ENCODE measurements at places on chromosomes 12 and 14. TPM values are rescaled to one million over a fixed set of nuclear protein-coding genes. Genes with fewer than 3 reads are reported as not detected.
A peak's percentile ranks its signal among the peaks of the same experiment; 100 is the strongest.

Gene APOF
- total RNA-seq, result not detected

- H3K27ac ChIP-seq, result no peak overlapping the region
- H3K4me3 ChIP-seq, result no peak overlapping the region
- H3K36me3 ChIP-seq, result no peaks in the 10 kb centered on the region
- peaks cover 10% of the 10 kb centered on the region for H3K4me1 ChIP-seq
- H3K27me3 ChIP-seq, result peaks cover 46% of the 10 kb centered on the region
Measured at GRCh38 chr12:559906-560455, 100.2 kb downstream of the B4GALNT3 start.

- peaks cover 10% of the 10 kb centered on the region for H3K27me3 ChIP-seq
- H3K4me3 ChIP-seq, result no peak overlapping the region
- peaks cover 10% of the 10 kb centered on the region for H3K36me3 ChIP-seq
- no peak for DNase-seq
- H3K4me1 ChIP-seq, result no peaks in the 10 kb centered on the region
Measured at GRCh38 chr14:78576437-78577166, 406.4 kb downstream of the NRXN3 start.

Gene RPL36AL
- 145 TPM for total RNA-seq

DNA sequence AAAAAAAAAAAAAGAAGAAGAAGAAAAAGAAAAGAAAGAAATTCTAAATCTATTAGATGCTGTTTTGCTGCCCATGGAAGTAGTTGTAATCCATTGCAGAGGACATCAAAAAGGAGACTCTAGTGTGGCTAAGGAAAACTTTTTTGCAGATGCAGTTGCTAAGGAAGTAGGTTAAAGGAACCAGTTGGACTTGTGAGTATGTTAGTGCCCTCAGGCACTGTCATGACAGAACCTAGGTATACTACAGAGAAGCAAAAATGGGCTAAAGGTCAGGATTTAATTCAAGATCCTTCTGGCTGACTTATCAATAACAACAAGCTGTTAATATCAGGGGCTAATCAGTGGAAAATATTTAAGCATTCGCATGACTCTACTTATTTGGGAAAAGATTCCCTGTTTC is 1571.6 kb upstream of the FLRT2 start:
- no peak overlapping the region for H3K27ac ChIP-seq
- no peaks in the 10 kb centered on the region for H3K27me3 ChIP-seq
- DNase-seq, result no peak
- H3K4me3 ChIP-seq, result no peak overlapping the region

- no peak overlapping the region for H3K4me3 ChIP-seq
- H3K36me3 ChIP-seq, result peaks cover 11% of the 10 kb centered on the region
- peaks cover 2% of the 10 kb centered on the region for H3K27me3 ChIP-seq
- peak; percentile 25 for DNase-seq
Measured at GRCh38 chr12:3700861-3701260, 52.0 kb downstream of the CRACR2A start.

Gene STXBP6
- total RNA-seq, result 16.8 TPM

DNA sequence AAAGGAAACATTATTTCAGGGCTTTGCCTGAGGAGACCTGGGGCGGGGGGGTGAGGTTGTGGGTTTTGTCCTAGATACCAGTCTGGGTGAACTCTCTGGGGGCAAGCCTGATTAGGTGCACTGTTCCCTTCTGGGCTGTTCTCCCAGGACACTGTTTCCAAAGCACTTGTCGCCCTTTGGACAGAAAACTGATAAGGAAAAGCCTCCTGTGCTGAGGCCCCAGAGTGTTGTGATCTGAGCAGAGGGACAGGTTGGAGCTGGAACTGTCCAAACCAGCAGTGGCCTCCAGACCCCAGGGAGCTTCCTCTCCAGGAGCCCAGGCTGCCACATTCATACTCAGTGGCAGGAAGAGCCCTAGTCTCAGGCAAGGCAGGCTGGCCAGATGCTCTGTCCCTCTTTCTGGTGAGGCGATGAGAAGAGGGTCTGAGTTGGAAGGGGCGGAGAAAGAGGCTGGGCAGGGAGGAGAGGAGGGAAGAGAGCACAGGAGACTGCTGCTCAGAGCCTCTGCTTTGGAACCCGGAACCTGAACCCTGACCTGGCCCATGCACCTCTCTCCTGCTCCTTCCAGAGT is 1.9 kb downstream of the GALNT16 start:
- H3K4me1 ChIP-seq, result peaks cover 27% of the 10 kb centered on the region
- H3K4me3 ChIP-seq, result no peak overlapping the region
- H3K27me3 ChIP-seq, result peaks cover 21% of the 10 kb centered on the region
- H3K27ac ChIP-seq, result no peak overlapping the region
- DNase-seq, result no peak

- no peaks in the 10 kb centered on the region for H3K4me1 ChIP-seq
- no peak overlapping the region for H3K4me3 ChIP-seq
- DNase-seq, result no peak
- peaks cover 2% of the 10 kb centered on the region for H3K27me3 ChIP-seq
Measured at GRCh38 chr14:80117876-80118275, 93.4 kb downstream of the DIO2 start.

- no peak for DNase-seq
Measured at GRCh38 chr12:21718403-21718802, 56.1 kb downstream of the KCNJ8 start.

- no peaks in the 10 kb centered on the region for H3K36me3 ChIP-seq
- H3K4me1 ChIP-seq, result peaks cover 14% of the 10 kb centered on the region
- no peak overlapping the region for H3K27ac ChIP-seq
- H3K4me3 ChIP-seq, result no peak overlapping the region
Measured at GRCh38 chr12:125187148-125187745, 122.0 kb downstream of the AACS start.

GRCh38 chr12:124506145-124506831 is 61.1 kb downstream of the NCOR2 start:
- peak overlapping the region; percentile 82 for H3K27ac ChIP-seq
- peaks cover 7% of the 10 kb centered on the region for H3K36me3 ChIP-seq
- no peaks in the 10 kb centered on the region for H3K27me3 ChIP-seq
- H3K4me3 ChIP-seq, result peak overlapping the region; percentile 74
- peaks cover 84% of the 10 kb centered on the region for H3K4me1 ChIP-seq

Gene CDKN3
- total RNA-seq, result 56.5 TPM

Gene INHBC
- not detected for total RNA-seq

DNA sequence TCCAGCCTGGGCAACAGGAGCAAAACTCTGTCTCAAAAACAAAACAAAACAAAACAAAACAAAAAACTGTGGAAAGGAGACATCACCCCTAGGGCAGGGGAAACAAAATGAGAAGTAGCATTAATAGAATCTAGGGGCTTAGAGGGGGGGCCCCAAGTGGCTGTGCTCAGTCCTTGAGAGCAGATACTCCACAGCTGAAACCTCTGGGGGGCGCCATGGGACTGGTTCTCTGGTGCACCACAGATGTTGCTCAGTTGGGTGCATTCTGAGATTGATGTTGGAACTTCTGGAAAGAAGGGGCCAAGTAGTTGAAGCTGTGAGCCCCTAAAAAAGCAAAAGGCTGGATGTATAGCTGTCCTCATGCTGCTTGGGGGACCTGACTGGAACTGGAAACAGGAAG is 11.8 kb upstream of the SYNE2 start:
- H3K36me3 ChIP-seq, result 0 out of 2 replicates have a peak, but pooled peaks cover 6% of the 10 kb centered on the region
- H3K27ac ChIP-seq, result no peak overlapping the region
- DNase-seq, result no peak
- no peaks in the 10 kb centered on the region for H3K4me1 ChIP-seq

Gene ADAM20
- total RNA-seq, result 0.09 TPM

DNA sequence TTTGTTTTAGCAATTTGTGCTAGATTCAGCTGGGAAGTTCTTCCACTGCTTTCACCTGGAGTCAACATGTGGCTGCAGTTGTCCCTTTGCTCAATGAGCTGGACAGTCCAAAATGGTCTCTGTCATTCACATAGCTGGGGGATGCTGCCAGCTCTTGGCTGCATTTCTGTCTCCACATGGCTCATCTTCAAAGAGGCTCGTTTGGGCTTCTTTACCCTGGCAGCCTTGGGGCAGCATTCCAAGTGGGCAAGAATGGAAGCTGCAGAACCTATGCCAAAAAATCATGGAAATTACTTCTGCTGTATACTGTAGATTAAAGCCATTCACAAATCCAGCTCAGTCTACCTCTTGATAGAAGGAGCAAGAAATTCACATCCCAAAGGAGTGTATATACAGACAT is 199.1 kb downstream of the SLC5A8 start:
- no peaks in the 10 kb centered on the region for H3K4me1 ChIP-seq
- 0 out of 2 replicates have a peak, but pooled peaks cover 2% of the 10 kb centered on the region for H3K27me3 ChIP-seq
- no peak overlapping the region for H3K27ac ChIP-seq

GRCh38 chr12:124720681-124721500 is 142.8 kb downstream of the SCARB1 start:
- DNase-seq, result no peak
- H3K27ac ChIP-seq, result peak overlapping the region; percentile 65
- no peak overlapping the region for H3K4me3 ChIP-seq
- peaks cover 25% of the 10 kb centered on the region for H3K4me1 ChIP-seq

GRCh38 chr12:81722004-81722403 is 37.1 kb downstream of the PPFIA2 start:
- no peak for DNase-seq
- H3K27ac ChIP-seq, result no peak overlapping the region
- H3K4me3 ChIP-seq, result no peak overlapping the region
- H3K4me1 ChIP-seq, result no peaks in the 10 kb centered on the region
- no peaks in the 10 kb centered on the region for H3K27me3 ChIP-seq

Gene PARPBP
- total RNA-seq, result 8.0 TPM

GRCh38 chr14:67994531-67994930 is 175.0 kb downstream of the RAD51B start:
- no peak overlapping the region for H3K27ac ChIP-seq
- H3K4me1 ChIP-seq, result peaks cover 14% of the 10 kb centered on the region
- DNase-seq, result no peak
- H3K4me3 ChIP-seq, result no peak overlapping the region

Gene IAPP
- not detected for total RNA-seq

Gene BIN2
- total RNA-seq, result not detected

GRCh38 chr14:76901171-76902055 is 75.2 kb downstream of the LRRC74A start:
- peaks cover 54% of the 10 kb centered on the region for H3K4me1 ChIP-seq
- DNase-seq, result peak; percentile 68
- peak overlapping the region; percentile 87 for H3K27ac ChIP-seq
- H3K4me3 ChIP-seq, result peak overlapping the region; percentile 48
- peaks cover 2% of the 10 kb centered on the region for H3K27me3 ChIP-seq

- peaks cover 6% of the 10 kb centered on the region for H3K27me3 ChIP-seq
- no peak for DNase-seq
- no peak overlapping the region for H3K27ac ChIP-seq
- no peaks in the 10 kb centered on the region for H3K4me1 ChIP-seq
- H3K4me3 ChIP-seq, result no peak overlapping the region
- no peaks in the 10 kb centered on the region for H3K36me3 ChIP-seq
Measured at GRCh38 chr14:96688629-96689028, 108.6 kb upstream of the VRK1 start.

DNA sequence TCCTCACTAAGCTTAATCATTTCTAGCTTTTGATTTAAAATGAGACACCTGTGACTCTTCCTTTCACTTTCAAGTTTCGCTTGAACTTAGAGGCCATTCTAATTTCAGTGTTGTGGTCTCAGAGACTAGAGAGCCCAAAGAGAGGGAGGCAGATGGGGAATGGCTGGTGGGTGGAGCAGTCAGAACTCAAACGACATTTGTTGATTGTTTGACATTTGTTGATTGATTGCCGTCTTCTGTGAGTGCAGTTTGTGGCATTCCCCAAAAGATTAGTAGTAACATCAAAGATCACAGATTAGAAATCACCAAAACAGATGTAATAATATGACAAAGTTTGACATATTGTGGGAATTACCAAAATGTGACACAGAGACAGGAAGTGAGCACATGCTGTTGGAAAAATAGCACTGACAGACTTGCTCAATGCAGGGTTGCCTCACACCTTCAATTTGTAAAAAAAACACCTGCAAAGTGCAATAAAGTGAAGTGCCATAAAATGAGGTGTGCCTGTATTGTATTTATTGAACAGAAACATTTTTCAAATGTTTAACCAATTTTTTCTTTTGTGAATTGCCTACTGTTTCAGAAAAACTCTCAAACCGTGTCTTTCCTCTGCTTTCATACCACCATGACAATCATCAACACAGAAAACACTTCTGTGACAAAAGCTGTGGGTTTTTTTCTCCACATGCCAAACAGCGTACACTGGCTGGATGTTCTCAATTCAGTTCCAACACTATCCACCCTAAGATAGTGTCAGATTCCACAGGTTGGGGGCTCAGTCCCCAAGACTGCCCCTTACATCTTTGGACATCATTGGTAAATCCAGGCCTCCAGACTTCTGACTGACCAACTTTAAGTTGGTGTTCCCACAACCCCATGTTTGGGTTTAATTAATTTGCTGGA is 376.3 kb upstream of the RGS6 start:
- peak overlapping the region; percentile 20 for H3K27ac ChIP-seq
- no peaks in the 10 kb centered on the region for H3K27me3 ChIP-seq
- no peak for DNase-seq

All from HFFc6 (cell line).